ENCODE measurements at places on chromosomes 2 and 18.
A peak's percentile ranks its signal among the peaks of the same experiment; 100 is the strongest.

- no peak for DNase-seq
These were observed 141.0 kb downstream of the TMEM17 start for GRCh38 chr2:62364791-62365528.

GRCh38 chr2:18093196-18093595, 214.7 kb downstream of the KCNS3 start:
- DNase-seq: no peak

- DNase-seq: peak; percentile 0
These were observed 101.2 kb downstream of the UBR3 start for GRCh38 chr2:169928463-169928864.

GRCh38 chr2:47664817-47665216, 118.1 kb upstream of the MSH6 start:
- DNase-seq: no peak

GRCh38 chr18:35693829-35694228, 112.3 kb downstream of the GALNT1 start:
- DNase-seq: no peak

GRCh38 chr2:239197146-239197545, 203.7 kb downstream of the HDAC4 start:
- no peak for DNase-seq

DNA sequence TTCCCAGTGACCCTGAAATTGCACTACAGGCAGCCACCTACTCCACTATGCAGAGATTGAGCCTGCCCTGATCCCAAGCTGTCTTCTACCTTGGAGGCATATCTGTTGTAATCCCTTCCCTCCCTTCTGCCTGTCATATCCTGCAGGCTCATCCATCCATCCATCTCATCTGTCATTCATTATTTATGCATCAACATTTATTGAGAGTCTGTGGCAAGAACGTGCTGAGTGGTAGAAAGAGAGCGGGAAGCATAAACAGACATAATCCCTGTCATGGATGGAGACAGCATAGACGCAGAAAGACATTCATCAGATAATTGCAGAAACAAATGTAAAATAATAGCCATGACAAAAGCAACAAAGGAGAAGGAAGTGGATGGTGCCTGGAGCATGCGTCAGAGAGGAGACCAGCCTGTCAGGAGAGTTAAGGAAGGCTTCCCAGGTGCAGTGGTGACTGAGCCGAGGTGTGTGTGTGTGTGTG, 110.7 kb upstream of the STPG4 start:
- DNase-seq: no peak

DNA sequence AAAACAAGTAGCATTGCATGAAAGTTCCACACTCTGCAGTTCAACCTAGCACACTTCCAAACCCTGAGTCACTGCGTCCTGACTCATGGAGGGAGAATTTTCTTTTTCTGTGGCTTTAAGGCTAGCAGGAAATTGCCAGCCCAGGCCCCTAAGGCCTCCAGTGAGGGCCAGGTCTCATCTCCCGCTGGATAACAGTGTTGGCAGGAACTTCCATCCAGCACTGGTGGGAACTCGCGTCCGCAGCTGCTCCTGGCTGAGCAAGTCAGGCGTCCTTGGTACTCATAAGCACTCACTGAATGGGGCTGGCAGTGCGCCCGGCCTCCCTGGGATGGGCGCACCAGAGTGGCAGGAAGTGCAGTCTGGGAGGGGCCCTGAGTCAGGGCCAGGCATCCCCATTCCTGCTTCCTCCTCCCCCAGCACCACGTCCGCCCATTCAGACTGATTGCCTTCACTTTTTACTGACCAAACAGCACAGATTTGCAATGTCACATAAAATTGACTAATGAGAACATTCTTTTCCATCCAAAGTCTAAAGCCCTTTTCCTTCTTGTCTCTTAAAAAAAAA, 14.3 kb downstream of the MALL start:
- DNase-seq: peak; percentile 99

DNA sequence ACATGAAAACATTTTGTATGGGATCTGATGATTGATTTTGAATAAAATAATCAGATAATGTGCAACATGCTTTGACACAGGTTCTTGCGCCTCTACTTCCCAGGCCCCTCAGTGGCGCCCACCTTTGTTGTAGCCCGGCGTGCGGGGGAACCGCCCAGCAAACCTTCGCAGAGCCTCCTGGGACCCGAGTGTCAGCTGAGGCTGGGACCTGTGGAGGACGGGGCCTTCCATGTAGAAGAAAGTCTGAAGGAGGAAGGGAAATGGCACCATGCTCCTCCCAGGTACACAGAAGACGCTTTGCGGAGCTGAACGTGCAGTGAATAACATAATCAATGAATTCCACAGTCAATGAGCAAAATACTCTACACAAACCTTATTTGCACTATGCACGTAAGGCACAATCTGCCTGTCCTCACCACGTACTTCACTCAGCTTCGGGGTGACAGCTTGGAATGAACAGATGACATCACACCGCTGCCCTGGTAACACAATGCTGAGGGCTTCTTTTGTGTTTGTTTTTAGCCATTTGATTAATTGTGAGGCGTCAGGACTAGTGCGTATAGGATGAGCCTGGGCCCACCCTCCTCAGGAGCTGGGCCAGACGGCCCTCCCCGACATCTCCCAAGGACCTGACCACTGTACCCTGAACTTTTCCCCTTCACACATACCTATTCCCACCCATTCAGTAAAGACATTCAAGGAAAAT, 78.1 kb downstream of the TWIST2 start:
- DNase-seq: no peak

All from AG04449 (cell line).